Naive B cell (primary cell): ENCODE measurements at places on chromosomes 2 and 18. TPM values are rescaled to one million over a fixed set of nuclear protein-coding genes. Genes with fewer than 3 reads are reported as not detected.

- no peak for DNase-seq
- no peaks in the 10 kb centered on the region for H3K4me1 ChIP-seq
- no peak overlapping the region for H3K4me3 ChIP-seq
Observed at GRCh38 chr2:210662560-210662959, 106.2 kb downstream of the CPS1 start.

GRCh38 chr18:63199743-63200241, 119.8 kb downstream of the BCL2 start:
- H3K4me3 ChIP-seq = no peak overlapping the region
- H3K36me3 ChIP-seq = no peaks in the 10 kb centered on the region
- peaks cover 11% of the 10 kb centered on the region for H3K4me1 ChIP-seq
- no peak for DNase-seq

DNA sequence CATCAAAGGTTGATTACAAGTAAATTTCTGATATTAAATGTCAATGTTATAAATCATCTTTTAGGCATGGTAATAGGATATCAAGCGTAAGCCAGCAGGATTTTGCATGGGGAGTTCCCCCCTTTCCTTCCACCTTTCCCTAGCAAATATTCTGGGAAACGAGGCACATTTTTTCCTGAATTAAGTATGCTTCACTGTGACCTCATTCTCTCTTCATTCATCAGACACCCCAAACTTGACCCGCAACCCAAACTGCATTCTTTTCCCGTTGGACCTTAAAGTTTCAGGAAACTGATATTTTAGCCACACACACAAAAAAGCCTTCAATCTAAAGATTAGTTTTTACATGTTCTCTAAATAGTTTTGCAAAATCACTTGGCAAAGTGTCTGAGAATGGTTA, 214.5 kb upstream of the CTAGE1 start:
- H3K27ac ChIP-seq = no peak overlapping the region
- DNase-seq = no peak
- H3K36me3 ChIP-seq = no peaks in the 10 kb centered on the region
- H3K27me3 ChIP-seq = no peaks in the 10 kb centered on the region
- H3K4me1 ChIP-seq = no peaks in the 10 kb centered on the region

The OXER1 gene
- 0.52 TPM for polyA plus RNA-seq
